AG20443 (cell line): ENCODE measurements at places on chromosomes 3 and 15.

DNA sequence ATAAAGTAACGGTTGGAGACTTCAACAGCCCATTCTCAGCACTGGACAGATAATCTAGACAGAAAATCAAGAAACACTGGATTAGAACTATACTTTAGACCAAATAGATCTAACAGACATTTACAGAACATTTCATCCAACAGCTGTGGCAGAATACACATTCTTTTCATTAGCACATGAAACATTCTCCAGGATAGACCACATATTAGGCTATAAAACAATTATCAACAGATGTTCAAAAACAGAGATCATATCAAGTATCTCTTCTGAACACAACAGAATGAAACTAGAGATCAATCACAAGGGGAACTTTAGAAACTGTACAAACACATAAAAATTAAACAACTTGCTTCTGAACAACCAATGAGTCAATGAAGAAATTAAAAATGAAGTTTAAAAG lies 133.3 kb downstream of the ADAM10 start:
- DNase-seq: no peak

DNA sequence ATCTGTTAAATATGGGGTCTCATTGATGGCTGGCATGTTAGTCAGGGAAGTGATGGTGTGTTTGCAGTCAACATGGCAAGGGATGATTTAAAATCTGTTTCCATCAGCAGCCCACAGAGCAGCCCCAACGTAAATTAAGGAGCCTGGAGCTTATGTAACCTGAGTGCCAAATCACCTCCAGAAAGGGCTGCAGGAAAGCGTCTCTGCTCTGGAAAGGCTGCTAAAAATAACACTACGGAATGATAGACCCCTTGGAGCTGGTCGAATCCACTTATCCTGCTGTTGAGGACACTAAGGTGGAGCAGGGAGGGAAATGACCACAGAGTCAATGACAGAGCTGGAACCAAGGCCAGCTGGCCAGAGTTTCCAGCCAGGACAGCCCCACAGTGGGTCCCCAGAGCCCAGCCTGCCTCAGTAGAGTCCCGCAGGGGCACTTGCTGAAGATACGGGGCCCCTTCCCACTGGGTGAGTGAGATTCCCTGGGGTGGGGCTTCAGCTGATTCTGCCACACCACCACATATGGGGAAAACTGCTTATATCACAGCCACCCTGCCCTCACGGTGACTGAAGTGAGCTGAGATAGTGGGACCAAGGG lies 63.5 kb downstream of the EPHB1 start:
- DNase-seq: no peak

DNA sequence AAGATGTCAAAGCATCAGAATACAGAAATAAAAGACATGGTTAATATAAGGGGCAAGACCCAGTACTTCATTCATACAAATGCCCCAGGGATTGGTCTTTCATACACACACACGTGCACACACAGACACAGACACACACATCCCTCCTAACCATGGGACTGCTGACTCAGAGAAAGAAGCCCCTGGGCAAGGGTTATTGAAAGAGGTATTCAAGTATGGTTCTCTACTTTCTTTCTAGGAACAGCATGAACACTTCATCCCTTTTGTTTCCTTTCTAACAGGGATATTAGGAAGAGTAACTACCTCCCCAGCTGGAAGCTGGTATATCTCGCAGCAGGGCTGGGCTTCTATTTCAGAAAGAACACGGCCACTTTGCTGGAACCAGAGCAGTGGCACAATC lies 33.2 kb upstream of the ZFAND6 start:
- no peak for DNase-seq

GRCh38 chr3:56787258-56787775 lies 14.4 kb downstream of the ARHGEF3 start:
- DNase-seq: no peak

- no peak for DNase-seq
Observed at GRCh38 chr3:160150066-160150465, 75.2 kb upstream of the C3orf80 start.

DNA sequence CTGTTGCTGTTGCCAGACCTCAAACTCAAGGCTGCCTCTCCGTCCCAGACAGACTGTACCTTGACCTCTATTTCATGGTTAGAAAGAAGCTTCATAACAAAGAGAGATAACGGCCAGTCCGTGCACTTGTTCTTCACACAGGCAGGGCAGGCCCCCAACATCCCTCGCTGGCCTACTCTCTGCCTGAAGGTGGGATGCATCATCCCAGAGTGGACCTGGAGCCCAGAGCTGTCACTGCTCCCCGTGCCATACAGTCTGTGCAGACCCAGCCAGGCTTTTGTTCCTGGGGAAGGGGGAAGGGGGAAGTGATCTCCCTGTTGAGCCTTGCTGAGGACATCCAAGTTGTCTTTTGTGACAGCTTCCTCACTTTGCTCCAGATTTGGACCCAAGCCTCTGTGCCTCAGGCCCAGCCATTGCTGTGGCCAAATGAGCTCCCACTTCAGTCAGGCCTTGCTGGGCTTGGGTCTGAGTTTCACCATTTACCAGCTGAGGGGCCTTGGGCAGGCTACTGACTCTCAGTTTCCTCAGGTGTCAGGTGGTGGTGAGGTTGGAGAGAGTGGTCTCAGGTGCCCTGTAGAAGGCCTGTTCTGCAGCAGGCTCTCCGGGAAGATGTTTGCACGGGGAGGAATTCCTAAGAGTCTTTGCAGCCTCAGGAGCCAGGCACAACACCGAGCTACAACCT lies 141.6 kb downstream of the DNAJB8 start:
- DNase-seq: no peak

GRCh38 chr3:45787551-45787950 lies 8.8 kb downstream of the SLC6A20 start:
- no peak for DNase-seq

- DNase-seq: no peak
Observed at GRCh38 chr3:69235882-69236281, 113.5 kb upstream of the LMOD3 start.

DNA sequence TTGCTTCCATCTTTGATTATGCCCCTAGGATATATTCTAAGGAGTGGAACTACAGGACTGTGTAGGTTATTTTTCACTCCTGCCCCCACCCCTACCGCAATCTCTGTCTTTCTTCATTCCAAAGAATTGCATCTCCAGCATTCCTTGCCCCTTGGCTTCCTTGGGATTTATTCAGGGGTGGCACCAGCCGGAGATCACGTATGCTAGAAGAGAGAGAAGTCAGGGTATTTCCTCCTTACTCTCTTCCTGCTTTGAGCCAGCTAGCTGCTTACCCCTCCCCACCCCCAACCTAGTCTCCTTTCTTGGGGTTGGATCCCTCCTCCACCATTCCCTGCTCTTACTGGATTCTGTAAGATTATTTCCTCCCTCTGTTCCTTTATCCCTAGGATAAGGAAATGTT lies 35.0 kb upstream of the DENND4A start:
- DNase-seq: no peak

GRCh38 chr3:138092023-138092422 lies 23.4 kb downstream of the DZIP1L start:
- no peak for DNase-seq

GRCh38 chr3:43994657-43995546 lies 246.8 kb upstream of the TOPAZ1 start:
- DNase-seq: peak; percentile 78

DNA sequence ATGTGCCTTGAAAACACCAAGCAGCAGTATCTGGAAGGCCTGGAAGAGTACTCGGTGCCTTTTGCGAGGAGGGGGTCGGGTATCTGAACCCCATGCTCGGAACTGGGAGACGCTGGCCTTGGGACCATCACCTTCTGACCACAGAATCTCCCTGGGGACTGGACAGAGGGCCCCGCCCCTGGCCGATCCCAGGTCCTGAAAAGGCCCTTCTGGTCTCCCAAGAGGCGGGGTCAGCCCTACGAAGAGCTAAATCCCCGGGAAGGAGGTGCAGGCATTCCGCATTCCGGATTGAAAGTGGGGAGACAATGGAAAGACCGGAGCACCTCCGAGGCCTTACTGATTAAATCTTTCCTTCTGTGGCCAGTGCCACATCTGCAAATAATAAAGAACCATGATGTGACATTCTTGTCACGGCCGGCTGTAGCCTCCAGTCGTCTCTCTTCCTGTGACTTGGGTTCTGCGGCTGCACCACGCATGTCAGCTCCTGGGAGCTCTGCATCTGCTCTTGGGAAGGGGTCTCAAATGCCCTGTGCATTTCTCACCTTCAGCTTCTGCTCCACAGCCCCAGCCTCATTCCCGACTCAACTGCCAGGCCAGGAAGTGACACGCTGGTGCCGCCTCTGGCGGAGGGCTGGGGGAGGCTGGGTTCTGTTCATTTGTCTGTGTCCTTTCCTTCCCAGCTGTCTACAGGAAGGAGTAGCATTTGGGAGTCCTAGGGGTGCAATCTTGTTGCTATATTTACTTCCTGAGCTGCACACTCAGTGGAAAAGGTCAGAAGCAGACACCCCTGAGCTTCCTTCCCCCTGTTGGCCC lies 173.5 kb downstream of the KLF13 start:
- no peak for DNase-seq

- DNase-seq: no peak
Observed at GRCh38 chr3:197518881-197519421, 36.8 kb downstream of the BDH1 start.

DNA sequence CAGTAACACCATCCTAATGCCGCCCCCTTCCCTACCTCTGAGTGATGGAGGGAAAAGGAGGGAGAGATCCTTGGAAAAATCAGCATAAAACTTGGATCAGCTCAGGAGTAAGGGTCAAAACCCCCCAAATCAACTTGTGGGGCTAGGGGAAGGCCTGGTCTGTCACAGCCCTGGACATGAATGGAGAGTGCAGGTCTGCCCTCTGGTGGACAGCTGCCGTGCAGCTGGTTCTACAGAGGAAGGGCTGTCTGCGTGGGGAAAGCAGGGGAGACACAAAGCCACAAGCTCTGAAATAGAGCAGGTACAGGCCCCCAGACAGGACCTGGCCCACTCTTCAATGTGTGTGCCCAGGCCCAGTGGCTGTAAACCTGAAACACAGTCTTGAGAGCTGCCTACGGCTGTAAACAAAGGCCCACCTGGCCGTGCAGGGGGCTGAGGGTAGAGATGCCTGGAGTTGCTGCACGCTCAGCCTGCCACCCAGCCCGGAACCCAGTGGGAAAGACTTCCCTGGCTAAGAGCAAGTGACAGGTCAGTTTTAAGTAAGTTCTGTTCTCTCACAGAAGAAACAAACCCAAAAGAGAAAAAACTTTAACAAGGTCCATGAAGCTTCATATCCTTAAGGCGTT lies 16.4 kb downstream of the CLK3 start:
- DNase-seq: peak; percentile 86

DNA sequence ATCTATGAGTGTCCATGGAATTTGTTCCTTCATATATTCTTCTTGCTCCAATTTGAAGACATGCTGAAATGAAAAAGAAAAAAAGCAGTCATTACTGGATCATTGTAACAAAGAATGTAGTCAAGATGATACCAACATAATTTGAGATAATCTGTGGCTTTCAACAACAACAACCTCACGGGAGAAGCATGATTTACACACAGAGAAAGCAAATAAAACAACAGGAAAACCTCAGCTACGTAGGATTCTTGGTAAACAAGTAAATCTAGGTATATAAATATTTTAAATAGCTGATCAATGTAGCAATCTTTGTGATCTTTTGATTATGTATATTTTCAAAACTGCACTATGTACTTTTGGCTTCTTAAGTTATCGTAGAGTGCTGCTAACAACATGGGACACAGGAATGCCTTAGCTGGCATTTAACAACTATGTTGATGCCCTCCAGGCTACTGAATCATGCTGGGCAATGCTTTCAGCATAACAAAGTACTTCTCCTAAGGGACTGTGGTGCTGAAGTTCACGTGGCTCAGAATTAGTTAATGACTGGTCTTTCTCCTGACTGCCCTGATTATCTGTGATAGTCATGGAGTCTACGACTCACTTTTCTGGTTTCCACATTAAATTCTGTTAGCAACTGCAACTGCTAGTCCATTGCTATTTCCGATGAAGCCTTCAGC lies 96.5 kb upstream of the MYO5C start:
- DNase-seq: peak; percentile 62

- no peak for DNase-seq
Observed at GRCh38 chr3:47422743-47423142, 41.9 kb downstream of the PTPN23 start.

GRCh38 chr3:50675179-50676030 lies 678 bp downstream of the DOCK3 start:
- DNase-seq: no peak

- DNase-seq: no peak
Observed at GRCh38 chr3:36827133-36827532, 62.8 kb upstream of the DCLK3 start.

GRCh38 chr15:72796515-72797337 lies 13.2 kb upstream of the ADPGK start:
- DNase-seq: peak; percentile 87

- DNase-seq: peak; percentile 32
Observed at GRCh38 chr15:44064706-44065105, 130.4 kb downstream of the FRMD5 start.

- no peak for DNase-seq
Observed at GRCh38 chr3:13706451-13706850, 157.5 kb downstream of the FBLN2 start.
